ENCODE measurements at places on chromosomes 5 and 9. TPM values are rescaled to one million over a fixed set of nuclear protein-coding genes. Genes with fewer than 3 reads are reported as not detected.

DNA sequence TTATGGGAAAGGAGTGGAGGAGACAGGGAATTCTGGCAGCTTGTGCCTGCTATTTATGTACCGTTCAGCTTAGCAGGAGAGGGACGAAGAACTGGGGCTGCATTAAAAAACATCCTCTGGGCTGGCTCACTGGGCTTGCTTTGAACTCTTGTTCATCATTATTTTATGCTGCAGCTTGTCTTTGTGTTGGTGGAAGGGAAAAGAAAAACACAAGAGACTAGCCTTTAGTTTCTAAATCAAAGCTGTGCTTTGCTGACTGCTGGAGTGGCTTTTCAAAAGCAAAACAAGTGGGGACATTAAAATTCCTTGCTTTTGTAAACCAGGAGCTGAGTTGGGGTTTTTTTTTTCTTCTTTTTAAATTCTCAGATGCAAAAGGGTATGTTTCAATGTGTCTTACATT is 5.9 kb upstream of the RGMB start:
- DNase-seq, result no peak

DNA sequence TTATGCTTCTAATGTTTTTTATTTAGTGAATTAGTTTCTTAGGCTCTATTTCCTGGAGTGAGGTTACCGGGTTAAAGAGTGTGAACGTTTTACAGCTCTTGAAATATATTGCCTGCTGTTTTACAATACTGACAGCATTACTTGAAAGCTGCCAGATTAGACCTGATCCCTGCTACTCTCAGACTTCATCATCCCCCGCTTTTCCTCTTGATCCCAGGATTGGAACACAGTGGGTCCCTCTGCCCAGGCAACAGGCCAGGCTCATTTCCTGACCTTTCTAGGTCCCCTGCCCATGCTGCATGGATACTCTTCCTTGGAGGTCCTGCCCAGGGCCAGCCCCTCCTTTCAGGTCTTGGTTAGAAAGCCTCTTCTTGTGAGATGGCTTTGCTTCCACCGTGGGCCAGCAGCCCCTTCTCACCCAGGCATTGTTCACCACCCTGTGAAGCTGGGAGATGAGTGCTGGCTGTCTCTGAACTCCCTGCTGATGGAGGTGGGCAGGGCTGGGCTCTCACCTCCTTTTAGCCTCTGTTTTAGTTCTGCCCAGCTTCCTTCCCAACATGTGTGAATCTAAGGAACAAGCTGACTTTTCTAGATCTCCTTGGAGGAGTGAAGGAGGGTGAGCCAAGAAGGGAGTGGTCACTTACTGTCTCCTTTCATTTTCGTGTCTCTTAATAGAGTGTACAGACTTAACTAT is 15.5 kb upstream of the FAM120AOS start:
- no peak for DNase-seq

DNA sequence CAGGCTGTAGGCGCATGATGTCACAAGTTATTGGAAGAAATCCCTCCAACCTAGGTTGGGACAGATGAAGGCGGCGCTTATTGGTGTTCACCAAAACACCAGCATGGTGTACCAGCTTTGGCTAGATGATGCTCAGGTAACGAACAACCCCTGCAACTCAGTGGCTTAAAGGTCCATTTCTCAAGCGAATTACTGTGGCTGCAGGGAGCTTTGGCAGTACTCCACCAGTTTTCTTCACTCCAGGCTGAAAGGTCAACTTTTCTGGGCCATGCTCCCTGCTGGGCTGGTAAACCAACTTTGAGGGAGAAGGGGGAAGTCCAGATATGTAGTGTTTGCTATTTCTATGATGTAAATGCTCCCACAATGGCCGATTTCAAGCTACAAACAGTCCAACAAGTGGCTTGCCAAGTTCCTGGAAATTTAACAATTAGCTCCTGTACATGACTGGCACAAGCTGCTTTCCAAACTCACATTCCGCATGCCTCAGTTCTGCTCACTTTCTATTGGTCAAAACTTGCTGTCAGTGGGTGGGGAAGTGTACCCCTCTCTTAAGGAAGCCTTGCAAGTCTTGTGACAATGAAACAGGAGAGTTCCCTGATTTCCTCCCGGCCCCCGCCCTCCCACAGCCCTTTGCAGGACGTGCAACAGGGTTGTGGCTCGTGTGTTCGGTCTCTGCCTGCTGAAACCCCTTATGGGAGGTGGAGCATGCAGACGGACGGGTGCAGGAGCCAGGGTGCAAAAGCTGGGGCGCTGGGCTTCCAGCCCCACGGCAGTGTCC is 588 bp upstream of the ZBED3 start:
- DNase-seq, result peak; percentile 19

- no peak for DNase-seq
Measured at GRCh38 chr5:120600639-120601038, 136.5 kb downstream of the PRR16 start.

- no peak for DNase-seq
Measured at GRCh38 chr5:168580227-168580508, 1.0 kb upstream of the PANK3 start.

The LHX3 gene
- 0.11 TPM for total RNA-seq

- no peak for DNase-seq
Measured at GRCh38 chr9:123070198-123070597, 36.7 kb downstream of the GPR21 start.

The UGT3A1 gene
- total RNA-seq, result 2.1 TPM

GRCh38 chr9:88339317-88339716 is 48.9 kb upstream of the SPIN1 start:
- DNase-seq, result no peak

DNA sequence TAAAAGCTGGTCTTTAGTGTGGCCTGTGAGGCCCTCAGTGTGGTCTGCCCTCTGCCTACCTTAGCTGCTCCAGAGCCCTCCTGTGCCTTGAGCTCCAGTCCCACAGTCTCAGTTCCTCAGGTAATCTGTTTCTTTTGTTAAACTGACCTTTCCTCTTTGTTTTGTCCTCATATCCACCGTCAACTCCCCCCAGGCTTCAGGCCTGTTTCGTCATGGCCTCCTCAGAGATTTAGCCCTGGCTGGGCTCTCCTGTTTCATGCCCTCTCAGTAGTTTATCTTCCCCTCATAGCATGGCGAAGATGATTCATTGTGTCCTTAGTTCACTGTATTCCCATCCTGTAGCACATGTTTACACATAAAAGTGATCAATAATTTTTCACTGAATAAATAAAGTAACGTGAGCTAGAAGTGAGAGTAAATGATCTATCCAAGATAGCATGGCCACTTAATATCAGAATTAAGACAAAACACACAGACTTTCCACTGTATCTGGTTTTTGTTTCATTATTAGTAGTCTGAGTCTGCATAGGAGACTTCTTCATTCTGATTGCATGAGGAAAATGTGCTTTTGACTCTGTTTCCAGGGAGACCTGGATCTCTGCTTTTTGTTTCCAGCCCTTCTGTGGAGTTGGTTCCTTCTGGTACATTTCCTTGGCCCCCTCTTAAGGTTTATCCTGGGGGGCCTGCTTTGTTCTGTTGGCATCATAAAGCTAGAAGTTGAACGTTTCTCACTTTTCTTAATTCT is 70.5 kb downstream of the SNX24 start:
- DNase-seq, result no peak

The TMEM174 gene
- not detected for total RNA-seq

GRCh38 chr5:69317391-69317790 is 15.2 kb downstream of the CCDC125 start:
- no peak for DNase-seq

GRCh38 chr9:32500768-32501167 is 25.2 kb downstream of the RIGI start:
- DNase-seq, result no peak

The DTWD2 gene
- total RNA-seq, result 10.3 TPM

GRCh38 chr9:124342776-124343485 is 72.3 kb downstream of the PSMB7 start:
- no peak for DNase-seq

DNA sequence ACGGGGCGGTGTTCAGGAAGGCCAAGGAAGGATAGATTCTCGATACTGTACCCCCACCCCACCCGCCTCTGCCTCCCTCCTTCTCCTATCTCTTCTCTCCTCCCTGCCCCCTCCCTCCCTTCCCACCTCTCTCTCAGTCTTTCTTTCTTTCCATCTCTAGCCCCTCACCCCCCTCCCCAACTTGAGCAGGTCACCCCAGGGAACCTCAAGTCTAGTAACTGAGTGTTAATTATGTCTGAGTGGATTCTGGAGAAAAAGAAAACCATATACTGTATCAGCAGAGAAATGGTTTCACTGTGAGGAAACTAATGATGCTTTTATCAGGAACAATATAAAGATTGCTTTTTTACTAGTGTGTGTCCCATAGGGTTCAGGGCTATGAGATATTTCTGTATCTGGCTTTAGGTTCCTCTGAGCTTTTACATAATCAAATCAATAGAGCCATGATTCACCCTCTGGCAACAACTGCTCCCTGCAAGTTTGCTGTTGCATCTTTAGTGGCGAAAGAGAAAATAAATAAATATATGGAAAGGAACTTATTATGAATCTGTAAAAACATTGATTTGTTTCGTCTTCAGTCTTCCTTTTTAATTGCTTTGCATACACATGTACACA is 639.7 kb downstream of the CCDC171 start:
- no peak for DNase-seq

DNA sequence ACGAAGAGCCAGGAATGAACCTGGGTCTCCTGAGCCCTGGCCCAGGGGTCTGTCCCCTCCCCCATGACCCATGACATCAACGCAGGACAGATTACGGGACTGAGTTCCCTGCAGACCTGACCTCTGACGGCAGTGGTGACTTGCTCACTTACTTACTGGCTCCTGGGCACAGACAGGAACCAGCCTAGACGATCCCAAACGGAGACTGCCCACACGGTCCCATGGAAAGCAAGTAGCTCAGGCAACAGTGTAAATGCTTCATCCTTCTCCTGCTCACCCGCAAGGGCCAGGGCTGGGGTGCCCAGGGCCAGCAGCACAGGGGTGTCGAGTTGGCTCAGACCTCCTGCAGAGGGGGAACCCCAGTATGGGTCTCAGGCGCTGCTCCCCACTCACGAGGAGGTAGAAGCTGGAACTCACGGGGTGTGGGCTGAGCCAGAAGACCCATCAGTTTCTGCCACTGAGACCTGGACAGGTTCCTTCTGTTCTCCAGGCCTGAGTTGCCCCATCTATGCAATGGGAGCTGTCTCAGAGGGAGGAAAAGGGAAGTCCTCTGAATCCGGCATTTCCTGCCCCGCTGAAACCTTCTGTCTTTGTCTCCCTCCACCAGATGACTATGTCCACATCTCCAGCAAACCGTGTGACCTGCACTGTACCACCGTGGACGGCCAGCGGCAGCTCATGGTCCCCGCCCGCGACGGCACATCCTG is 5.6 kb downstream of the ADAMTSL2 start:
- DNase-seq, result no peak

DNA sequence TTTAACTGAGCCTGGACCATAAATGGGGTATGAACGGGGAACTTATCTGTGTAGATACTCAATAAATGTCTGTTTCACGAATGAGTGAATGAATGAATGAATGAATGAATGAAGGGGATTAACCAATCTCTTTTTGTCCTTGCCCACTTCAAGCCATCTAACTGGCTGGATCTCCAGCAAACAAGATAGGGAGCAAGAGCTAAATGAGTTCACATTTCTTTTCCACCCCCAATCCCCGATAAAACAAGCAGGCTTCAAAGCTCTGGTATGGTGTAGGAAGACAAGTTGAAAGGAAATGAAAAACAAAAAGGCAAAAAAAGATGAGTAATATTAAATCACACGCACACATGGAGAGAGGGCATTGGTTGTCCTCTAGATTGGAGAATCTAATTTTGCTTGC is 84.0 kb downstream of the CMYA5 start:
- no peak for DNase-seq

GRCh38 chr9:99405359-99405758 is 183.3 kb downstream of the SEC61B start:
- no peak for DNase-seq

The HMCN2 gene
- 12.4 TPM for total RNA-seq

The FCN2 gene
- not detected for total RNA-seq

DNA sequence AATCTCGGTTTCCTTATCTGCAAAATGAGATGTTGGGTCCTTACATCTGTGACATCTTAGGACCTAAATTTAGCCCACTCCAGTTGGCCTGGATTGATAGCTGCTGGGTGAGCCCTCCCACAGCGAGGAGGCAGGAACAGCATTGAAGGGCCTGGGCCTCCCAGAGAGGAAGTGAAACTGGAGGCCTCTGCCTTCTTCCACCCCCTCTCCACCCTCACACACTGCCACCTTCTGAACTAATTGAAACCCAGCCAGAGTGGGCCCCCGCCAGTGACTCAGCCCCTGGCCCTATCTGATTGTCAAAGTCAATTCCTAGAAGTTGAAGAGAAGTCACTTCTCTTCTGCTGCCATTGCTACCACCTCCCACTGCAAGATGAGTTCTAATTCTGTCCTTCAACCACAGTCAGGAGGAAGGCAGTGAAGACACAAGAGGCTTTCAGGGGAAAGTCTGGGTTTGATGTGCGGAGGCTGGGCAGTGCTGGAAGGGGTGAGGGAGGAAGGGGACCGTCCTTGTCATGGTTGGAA is 55.2 kb upstream of the NEK6 start:
- no peak for DNase-seq

- DNase-seq, result no peak
Measured at GRCh38 chr5:112737070-112737462, 619 bp upstream of the APC start.

DNA sequence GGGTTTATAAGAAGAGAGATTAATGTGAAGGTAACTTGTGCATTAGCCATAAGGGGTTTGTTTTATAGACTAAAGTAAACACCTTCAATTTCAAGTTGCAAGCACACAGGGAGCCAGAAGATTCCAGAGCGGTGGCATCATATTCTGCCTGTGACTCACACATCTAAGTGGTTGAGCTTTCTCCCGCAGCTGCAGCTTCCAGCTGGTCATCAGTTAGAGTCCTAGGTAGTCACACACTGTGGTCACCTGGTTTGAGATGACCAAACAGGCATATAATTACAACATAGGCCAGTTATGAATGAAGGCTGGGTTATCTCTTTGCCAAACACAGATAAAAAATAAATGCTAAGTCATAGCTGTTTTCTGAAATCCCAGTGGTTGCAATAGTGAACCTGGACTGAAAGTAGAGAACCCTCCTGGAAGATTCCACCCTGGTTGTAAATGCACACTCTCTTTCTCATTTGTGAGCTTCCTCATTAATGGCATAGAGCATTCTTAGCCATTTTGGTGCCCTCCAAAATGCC is 171.3 kb downstream of the GDNF start:
- DNase-seq, result no peak

DNA sequence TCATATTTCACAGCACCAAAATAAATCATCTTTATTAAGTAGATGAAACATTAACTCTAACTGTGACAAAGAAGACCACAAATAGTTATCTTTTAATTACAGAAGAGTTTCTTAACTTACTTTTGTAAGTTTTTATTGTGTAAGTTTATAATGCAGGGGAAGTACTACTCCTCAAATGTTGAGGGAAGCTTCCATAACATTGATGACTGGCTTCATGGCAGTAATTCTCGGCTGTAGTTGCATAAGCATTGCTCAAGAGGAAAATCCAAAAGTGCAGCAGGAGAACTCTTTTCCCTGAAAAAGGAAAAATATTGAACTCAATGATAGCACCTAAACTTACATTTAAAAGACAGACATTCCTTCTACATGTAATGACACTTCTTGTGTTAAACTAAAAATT is 4.6 kb downstream of the TSLP start:
- no peak for DNase-seq

Data from WTC11 (cell line).